ENCODE measurements at places on chromosomes 5 and 9.
A peak's percentile ranks its signal among the peaks of the same experiment; 100 is the strongest.

- no peaks in the 10 kb centered on the region for H3K4me1 ChIP-seq
- no peak overlapping the region for H3K27ac ChIP-seq
- no peak for DNase-seq
- no peaks in the 10 kb centered on the region for H3K36me3 ChIP-seq
- no peak overlapping the region for H3K4me3 ChIP-seq
Observed at GRCh38 chr5:83964271-83964670, 243.6 kb upstream of the HAPLN1 start.

DNA sequence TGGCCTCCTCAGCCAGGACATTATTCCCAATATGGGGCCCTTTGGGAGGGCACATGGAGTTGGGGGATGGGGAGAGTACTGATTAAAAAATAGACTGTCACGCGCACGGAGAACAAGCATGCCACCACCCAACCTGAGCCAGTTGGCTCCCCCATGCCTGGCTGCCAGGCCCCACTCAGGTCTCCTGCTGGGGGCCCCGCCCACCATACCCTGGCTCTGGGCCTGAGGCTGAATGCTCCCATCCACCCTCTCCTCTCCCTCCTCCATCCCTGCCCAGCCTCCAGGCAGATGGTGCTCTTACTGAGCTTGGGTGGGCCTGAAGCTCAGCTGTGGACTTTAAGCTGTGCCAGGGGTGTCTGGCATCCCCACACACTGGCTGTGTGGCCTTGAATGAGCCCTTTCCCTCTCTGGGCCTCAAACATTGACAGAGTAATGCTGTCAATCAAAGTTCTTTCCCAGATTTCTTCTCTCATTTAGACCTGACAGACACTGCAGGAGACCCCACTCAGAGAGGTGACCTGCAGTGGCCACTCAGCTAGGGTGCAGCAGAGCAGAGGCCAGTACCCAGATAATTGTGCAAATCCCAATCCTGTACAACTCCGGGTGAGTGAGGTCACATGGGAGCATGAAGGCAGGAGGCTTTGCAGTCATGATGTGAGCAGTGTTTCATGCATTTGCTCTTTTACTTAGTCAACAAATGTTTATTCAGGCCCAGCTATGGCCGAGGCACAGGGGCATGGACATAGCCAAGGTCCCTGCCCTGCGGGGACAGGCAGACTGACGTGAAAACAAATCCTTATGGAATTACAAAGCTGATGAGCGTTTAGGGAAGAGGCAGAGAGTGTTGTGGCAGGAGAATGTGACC lies 9.8 kb upstream of the SYNPO start:
- H3K27ac ChIP-seq = no peak overlapping the region
- peaks cover 58% of the 10 kb centered on the region for H3K36me3 ChIP-seq
- H3K4me1 ChIP-seq = peaks cover 1% of the 10 kb centered on the region
- no peaks in the 10 kb centered on the region for H3K27me3 ChIP-seq

GRCh38 chr5:59238126-59238902 lies 655.2 kb downstream of the PDE4D start:
- no peak for DNase-seq
- no peak overlapping the region for H3K4me3 ChIP-seq
- no peak overlapping the region for H3K27ac ChIP-seq
- no peaks in the 10 kb centered on the region for H3K27me3 ChIP-seq
- H3K4me1 ChIP-seq = no peaks in the 10 kb centered on the region

- no peaks in the 10 kb centered on the region for H3K27me3 ChIP-seq
- no peak for DNase-seq
- H3K27ac ChIP-seq = no peak overlapping the region
- no peaks in the 10 kb centered on the region for H3K4me1 ChIP-seq
- H3K36me3 ChIP-seq = no peaks in the 10 kb centered on the region
- no peak overlapping the region for H3K4me3 ChIP-seq
Observed at GRCh38 chr5:60148366-60148765, 254.8 kb upstream of the PDE4D start.

DNA sequence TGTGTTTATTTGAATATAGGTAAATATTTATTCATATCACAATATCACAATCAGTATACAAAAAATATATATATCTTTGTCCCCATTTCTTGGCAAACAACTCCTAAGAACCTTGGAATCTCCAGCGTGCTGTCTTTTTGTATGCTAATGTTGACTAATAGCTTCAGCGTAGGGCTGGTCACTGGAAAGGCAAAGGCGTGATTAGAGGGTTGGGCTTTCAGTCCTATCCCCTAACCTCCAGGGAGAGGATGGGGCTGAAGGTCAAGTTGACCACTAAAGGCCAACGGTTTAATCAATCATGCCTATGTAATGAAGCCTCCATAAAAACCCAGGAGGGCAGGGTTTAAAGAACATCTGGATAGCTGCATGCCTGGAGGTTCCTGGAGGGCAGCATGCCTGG lies 79.6 kb upstream of the BNC2 start:
- no peak overlapping the region for H3K4me3 ChIP-seq
- no peak overlapping the region for H3K27ac ChIP-seq
- no peaks in the 10 kb centered on the region for H3K27me3 ChIP-seq
- DNase-seq = no peak

GRCh38 chr5:141765896-141766551 lies 84.0 kb upstream of the ARAP3 start:
- no peak for DNase-seq
- H3K36me3 ChIP-seq = no peaks in the 10 kb centered on the region
- H3K27ac ChIP-seq = no peak overlapping the region
- H3K27me3 ChIP-seq = peaks cover 2% of the 10 kb centered on the region
- no peak overlapping the region for H3K4me3 ChIP-seq

DNA sequence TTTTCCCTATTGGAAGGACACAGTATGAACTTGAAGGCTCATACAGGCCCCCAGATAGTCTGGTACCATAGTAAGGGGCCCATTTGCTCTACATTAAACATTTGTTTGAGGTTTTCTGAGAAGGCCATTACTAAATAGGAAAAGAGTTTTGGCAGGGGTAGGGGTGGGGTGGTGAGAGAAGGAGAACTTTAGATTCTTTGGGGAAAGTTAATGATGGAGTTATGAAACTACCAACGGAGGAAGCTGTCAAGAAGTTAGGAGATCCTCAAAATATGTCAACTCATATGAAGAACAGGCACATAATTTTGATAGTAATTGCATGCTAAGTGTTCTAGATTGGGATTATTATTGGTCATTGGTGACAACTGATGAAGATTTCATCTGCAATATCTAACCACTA lies 114.7 kb downstream of the TAF11L14 start:
- H3K4me3 ChIP-seq = no peak overlapping the region
- no peaks in the 10 kb centered on the region for H3K36me3 ChIP-seq
- DNase-seq = no peak

GRCh38 chr9:91946196-91946595 lies 3.8 kb downstream of the ROR2 start:
- H3K4me1 ChIP-seq = no peaks in the 10 kb centered on the region
- no peak for DNase-seq
- H3K27me3 ChIP-seq = peaks cover 11% of the 10 kb centered on the region
- H3K27ac ChIP-seq = peak overlapping the region; percentile 36
- H3K4me3 ChIP-seq = no peak overlapping the region

GRCh38 chr5:140710899-140711552 lies 10.8 kb downstream of the ZMAT2 start:
- peak overlapping the region; percentile 51 for H3K4me3 ChIP-seq
- H3K27ac ChIP-seq = peak overlapping the region; percentile 94
- no peaks in the 10 kb centered on the region for H3K36me3 ChIP-seq
- DNase-seq = peak; percentile 97
- no peaks in the 10 kb centered on the region for H3K4me1 ChIP-seq
- H3K27me3 ChIP-seq = no peaks in the 10 kb centered on the region

- no peak overlapping the region for H3K27ac ChIP-seq
- no peaks in the 10 kb centered on the region for H3K4me1 ChIP-seq
- no peak overlapping the region for H3K4me3 ChIP-seq
Observed at GRCh38 chr5:112390327-112390726, 28.8 kb downstream of the EPB41L4A start.

DNA sequence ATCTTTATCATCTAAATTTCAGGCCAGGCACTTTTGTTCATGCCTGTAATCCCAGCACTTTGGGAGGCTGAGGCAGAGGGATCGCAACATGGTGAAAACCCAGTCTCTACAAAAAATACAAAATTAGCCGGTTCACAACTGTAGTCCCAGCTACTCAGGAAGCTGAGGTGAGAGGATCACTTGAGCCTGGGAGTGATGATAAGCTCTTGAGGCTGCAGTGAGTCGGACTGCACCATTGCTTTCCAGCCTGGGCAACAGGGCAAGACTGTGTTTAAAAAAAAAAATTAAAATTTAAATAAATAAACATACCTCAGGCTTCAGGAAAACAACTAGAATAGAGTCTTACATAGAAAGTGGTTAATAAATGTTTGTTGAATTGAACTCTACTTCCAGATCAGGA lies 147.4 kb downstream of the AGTPBP1 start:
- H3K36me3 ChIP-seq = no peaks in the 10 kb centered on the region
- H3K27me3 ChIP-seq = no peaks in the 10 kb centered on the region
- H3K27ac ChIP-seq = no peak overlapping the region
- H3K4me1 ChIP-seq = no peaks in the 10 kb centered on the region

- H3K4me3 ChIP-seq = no peak overlapping the region
- no peaks in the 10 kb centered on the region for H3K4me1 ChIP-seq
- H3K36me3 ChIP-seq = no peaks in the 10 kb centered on the region
- H3K27ac ChIP-seq = no peak overlapping the region
- no peaks in the 10 kb centered on the region for H3K27me3 ChIP-seq
Observed at GRCh38 chr5:129963359-129963758, 59.1 kb downstream of the CHSY3 start.

GRCh38 chr9:109906766-109907382 lies 126.9 kb downstream of the PALM2AKAP2 start:
- DNase-seq = no peak
- H3K4me3 ChIP-seq = no peak overlapping the region

DNA sequence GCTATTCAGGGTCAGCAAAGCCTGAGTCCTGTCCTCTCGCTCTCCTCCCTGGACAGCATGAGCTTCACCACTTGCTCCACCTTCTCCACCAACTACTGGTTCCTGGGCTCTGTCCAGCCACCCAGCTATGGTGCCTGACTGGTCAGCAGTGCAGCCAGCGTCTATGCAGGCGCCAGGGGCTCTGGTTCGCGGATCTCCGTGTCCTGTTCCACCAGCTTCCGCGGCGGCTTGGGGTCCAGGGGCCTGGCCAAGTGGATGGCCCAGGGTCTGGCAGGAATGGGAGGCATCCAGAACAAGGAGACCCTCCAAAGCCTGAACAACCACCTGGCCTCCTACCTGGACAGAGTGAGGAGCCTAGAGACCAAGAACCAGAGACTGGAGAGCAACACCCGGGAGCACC lies 8.6 kb downstream of the NIPBL start:
- H3K4me1 ChIP-seq = no peaks in the 10 kb centered on the region
- H3K27ac ChIP-seq = no peak overlapping the region
- H3K27me3 ChIP-seq = no peaks in the 10 kb centered on the region
- H3K36me3 ChIP-seq = no peaks in the 10 kb centered on the region
- H3K4me3 ChIP-seq = no peak overlapping the region
- no peak for DNase-seq

DNA sequence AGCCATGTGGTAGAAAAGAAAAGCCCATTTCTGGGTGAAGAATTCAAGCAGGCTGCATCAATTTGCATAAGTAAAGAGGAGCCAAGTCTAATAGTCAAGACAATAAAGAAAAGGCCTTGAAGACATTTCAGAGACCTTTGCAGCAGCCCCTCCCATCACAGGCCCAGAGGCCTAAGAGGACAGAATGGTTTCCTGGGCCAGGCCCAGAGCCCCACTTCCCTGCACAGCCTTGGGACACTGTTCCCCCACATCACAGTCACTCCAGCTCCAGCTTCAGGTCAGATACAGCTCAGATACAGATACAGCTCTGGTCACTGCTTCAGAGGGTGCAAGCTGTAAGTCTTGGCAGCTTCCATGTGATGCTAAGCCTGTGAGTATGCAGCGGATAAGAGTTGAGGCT lies 29.1 kb downstream of the PLGRKT start:
- no peaks in the 10 kb centered on the region for H3K36me3 ChIP-seq
- no peak overlapping the region for H3K27ac ChIP-seq
- no peaks in the 10 kb centered on the region for H3K4me1 ChIP-seq
- H3K27me3 ChIP-seq = no peaks in the 10 kb centered on the region

GRCh38 chr5:172399336-172399735 lies 55.0 kb downstream of the SH3PXD2B start:
- H3K36me3 ChIP-seq = no peaks in the 10 kb centered on the region
- no peak overlapping the region for H3K27ac ChIP-seq
- DNase-seq = no peak
- H3K4me1 ChIP-seq = peaks cover 13% of the 10 kb centered on the region
- no peaks in the 10 kb centered on the region for H3K27me3 ChIP-seq

DNA sequence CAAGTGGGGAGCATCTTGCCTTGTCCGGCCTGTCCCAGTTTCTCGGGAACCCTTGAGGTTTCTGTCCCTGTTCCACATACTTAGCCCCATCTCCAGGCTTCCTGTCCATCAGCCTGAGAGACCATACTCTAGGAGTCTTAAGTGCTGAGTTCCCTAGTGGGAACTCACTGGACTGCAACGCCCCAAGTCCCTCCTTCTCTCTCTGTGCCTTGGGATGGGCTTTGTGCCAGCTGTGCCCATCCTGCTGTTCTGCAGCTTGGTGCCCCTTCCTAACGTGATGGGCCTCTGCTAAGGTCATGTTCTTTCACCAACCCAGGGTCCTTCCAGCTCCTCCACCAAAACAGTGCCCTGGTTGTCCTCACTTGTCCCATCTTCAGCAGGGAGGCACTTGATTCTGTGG lies 222.3 kb upstream of the ANKRD55 start:
- H3K4me1 ChIP-seq = peaks cover 6% of the 10 kb centered on the region
- H3K36me3 ChIP-seq = no peaks in the 10 kb centered on the region
- no peaks in the 10 kb centered on the region for H3K27me3 ChIP-seq

DNA sequence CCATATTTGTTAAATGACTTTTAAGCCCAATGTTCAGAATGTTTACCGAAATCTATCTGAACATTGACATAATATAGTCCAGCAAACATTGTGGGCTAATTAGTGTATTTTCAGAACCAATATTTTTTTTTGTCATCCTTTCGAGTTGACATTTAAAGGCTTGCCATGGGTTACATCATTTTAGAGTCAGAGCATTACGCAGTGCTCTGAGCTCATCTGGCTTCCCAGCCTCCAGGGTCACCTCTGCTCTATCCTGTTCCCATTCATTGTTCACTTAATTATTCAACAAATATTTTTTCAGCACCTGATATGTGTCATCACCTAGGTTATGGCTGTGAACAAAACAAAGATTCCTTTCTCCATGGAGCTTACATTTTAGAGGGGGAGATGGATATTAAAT lies 80.2 kb downstream of the SREK1 start:
- H3K27me3 ChIP-seq = no peaks in the 10 kb centered on the region
- H3K36me3 ChIP-seq = no peaks in the 10 kb centered on the region
- no peaks in the 10 kb centered on the region for H3K4me1 ChIP-seq
- H3K27ac ChIP-seq = no peak overlapping the region
- no peak overlapping the region for H3K4me3 ChIP-seq
